ENCODE measurements at places on chromosomes 5 and 9. TPM values are rescaled to one million over a fixed set of nuclear protein-coding genes. Genes with fewer than 3 reads are reported as not detected.

DNA sequence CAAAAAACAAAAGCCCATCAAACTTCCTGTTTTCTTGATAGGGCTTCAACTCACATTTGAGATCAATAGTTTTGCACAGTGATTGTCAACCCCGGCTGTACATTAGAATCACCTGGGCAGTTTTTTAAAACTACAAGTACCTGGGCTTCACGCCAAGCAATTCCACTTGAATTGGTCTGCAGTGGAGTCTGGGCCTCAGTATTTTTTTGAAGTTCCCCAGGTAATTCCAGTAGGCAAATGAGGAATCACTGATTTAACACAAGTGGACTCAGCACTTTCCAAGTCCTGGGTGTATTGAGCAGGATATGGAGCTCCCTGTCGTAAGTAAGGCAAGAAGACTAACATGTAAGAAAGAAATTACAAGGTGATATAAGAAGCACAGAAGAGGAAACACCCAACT, 14.8 kb upstream of the SMIM15 start:
- H3K27me3 ChIP-seq: no peaks in the 10 kb centered on the region
- DNase-seq: no peak
- no peaks in the 10 kb centered on the region for H3K36me3 ChIP-seq
- no peak overlapping the region for H3K4me3 ChIP-seq
- no peak overlapping the region for H3K27ac ChIP-seq

DNA sequence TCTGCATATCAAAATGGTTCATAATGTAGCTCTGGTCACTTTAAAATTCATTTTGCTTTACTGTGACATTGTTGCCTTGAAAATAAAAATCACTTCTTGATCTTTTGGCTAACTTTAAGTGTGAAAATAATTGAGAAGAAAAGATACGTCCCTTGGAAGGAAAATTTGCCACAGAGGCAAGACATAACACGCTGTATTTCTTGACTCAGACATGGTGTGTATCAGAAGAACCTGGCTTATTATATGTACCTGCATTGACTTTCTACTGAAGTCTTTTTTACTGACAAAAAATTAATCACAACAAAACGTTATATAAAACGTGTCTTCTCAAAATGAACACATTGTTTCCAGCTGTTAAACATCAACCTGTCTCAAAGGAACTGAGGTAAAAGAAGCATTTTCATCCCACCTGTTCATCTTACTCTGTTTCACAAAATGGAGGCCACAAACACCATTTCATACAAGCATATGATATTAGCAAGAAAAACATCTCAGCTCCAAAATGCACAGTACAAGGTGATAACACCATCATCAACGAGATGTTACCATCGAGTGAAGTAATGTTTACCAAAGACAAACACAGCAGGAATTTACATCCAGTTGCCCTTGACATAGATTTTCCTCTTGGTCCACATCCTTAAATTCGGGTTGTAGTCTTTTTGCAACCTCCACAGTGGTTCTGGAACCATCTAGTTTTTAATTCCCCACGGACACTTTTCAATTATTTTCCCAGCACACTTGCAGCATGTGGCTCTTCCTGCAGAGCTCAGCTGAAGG, 179.9 kb downstream of the GLIS3 start:
- no peaks in the 10 kb centered on the region for H3K27me3 ChIP-seq
- peaks cover 16% of the 10 kb centered on the region for H3K4me1 ChIP-seq
- DNase-seq: no peak
- H3K36me3 ChIP-seq: no peaks in the 10 kb centered on the region

GRCh38 chr5:76455531-76456133, 52.5 kb downstream of the IQGAP2 start:
- no peak overlapping the region for H3K4me3 ChIP-seq
- H3K4me1 ChIP-seq: no peaks in the 10 kb centered on the region
- no peaks in the 10 kb centered on the region for H3K27me3 ChIP-seq
- no peak overlapping the region for H3K27ac ChIP-seq
- no peaks in the 10 kb centered on the region for H3K36me3 ChIP-seq
- DNase-seq: no peak

GRCh38 chr9:119697996-119698395, 328.8 kb upstream of the BRINP1 start:
- no peak for DNase-seq
- H3K27me3 ChIP-seq: no peaks in the 10 kb centered on the region
- H3K27ac ChIP-seq: no peak overlapping the region
- no peaks in the 10 kb centered on the region for H3K36me3 ChIP-seq

DNA sequence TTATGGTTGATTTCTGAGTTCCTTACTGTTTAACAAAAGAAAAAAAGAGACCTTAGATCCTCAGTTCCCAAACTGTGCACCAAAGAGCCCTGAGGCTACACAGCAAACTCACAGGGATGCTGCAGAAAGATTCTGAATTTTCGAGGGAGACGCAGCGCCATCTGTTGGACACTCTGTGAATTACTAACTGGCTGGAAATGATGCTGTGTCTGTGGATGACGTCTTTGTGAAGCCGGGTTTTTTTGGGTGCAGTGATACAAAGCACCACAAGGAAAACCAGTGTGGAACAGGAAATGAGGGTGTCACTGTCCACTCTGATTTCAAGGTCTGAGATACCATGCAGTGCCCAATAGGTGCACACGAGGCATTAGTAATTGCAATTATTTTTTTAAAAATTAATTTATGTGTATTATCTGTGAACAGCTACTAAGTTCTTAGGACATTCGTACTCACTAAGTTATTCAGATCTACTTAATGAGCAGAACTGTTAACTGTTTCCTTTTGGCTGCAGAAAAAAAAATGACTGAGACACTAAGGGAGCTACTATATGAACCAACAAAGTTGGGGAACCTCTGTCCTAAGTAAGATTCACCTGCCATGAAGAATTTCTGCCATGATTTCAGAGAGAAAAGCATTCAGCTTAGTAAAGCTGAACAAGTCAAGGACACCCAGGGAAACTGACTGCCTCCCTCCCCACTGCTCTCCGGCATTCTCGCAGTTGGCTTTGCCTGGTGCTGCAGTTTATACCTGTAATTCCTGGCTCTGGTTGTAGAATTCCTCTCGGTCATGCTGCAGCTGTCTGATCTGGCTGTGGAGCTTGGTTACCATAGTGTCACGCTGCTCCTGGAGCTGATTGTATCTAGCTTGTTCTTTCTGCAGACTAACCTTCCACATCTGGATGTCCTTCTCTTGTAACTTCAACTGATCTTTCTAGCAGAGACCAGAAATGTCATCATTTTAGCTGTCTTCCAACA, 23.4 kb downstream of the SPACA9 start:
- DNase-seq: peak; percentile 62
- H3K27ac ChIP-seq: no peak overlapping the region
- H3K4me1 ChIP-seq: no peaks in the 10 kb centered on the region
- no peaks in the 10 kb centered on the region for H3K27me3 ChIP-seq
- no peaks in the 10 kb centered on the region for H3K36me3 ChIP-seq

GRCh38 chr9:27125030-27125429, 16.0 kb downstream of the TEK start:
- no peak overlapping the region for H3K27ac ChIP-seq
- no peaks in the 10 kb centered on the region for H3K27me3 ChIP-seq

GRCh38 chr5:144857454-144857853, 686.8 kb downstream of the KCTD16 start:
- H3K4me1 ChIP-seq: no peaks in the 10 kb centered on the region
- no peaks in the 10 kb centered on the region for H3K36me3 ChIP-seq
- no peak overlapping the region for H3K27ac ChIP-seq
- no peaks in the 10 kb centered on the region for H3K27me3 ChIP-seq
- H3K4me3 ChIP-seq: no peak overlapping the region

GRCh38 chr9:137670391-137671195, 51.8 kb downstream of the EHMT1 start:
- H3K4me1 ChIP-seq: no peaks in the 10 kb centered on the region
- H3K4me3 ChIP-seq: no peak overlapping the region
- no peaks in the 10 kb centered on the region for H3K27me3 ChIP-seq
- no peak for DNase-seq
- H3K27ac ChIP-seq: no peak overlapping the region
- H3K36me3 ChIP-seq: peaks cover 2% of the 10 kb centered on the region

DNA sequence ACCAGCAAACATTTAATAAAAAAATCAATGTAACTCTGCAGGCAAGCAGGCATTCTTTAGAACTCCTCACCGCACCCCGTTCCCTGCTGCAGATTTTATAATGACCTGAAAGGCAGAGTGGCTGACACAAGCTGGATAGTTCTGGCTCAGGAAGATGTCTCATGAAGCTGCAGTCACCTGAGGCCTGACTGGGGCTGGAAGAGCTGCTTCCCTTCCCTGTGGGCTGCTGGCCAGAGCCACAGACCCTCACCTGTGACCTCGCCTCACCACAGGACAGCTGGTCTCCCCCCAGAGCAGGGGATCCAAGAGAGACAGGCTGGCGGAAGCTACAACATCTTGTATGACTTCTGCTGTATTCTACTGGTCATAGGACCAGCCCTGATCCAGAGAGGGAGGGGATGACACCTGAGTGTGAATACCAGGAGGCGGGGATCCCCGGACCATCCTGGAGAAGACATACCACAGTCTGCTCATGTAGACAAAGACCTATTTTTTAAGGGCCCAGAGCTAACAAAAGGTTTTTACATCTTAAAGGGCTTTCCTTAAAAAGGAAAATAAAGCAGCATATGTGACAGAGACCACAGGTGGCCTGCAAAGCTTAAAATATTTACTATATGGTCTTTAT, 43.9 kb downstream of the RAPGEF1 start:
- no peaks in the 10 kb centered on the region for H3K4me1 ChIP-seq
- no peaks in the 10 kb centered on the region for H3K27me3 ChIP-seq
- no peak overlapping the region for H3K27ac ChIP-seq
- H3K4me3 ChIP-seq: no peak overlapping the region
- H3K36me3 ChIP-seq: no peaks in the 10 kb centered on the region

GRCh38 chr9:90900130-90900529, 98.5 kb downstream of the SYK start:
- no peaks in the 10 kb centered on the region for H3K36me3 ChIP-seq
- DNase-seq: no peak
- H3K4me3 ChIP-seq: no peak overlapping the region
- no peaks in the 10 kb centered on the region for H3K27me3 ChIP-seq
- no peak overlapping the region for H3K27ac ChIP-seq
- no peaks in the 10 kb centered on the region for H3K4me1 ChIP-seq

DNA sequence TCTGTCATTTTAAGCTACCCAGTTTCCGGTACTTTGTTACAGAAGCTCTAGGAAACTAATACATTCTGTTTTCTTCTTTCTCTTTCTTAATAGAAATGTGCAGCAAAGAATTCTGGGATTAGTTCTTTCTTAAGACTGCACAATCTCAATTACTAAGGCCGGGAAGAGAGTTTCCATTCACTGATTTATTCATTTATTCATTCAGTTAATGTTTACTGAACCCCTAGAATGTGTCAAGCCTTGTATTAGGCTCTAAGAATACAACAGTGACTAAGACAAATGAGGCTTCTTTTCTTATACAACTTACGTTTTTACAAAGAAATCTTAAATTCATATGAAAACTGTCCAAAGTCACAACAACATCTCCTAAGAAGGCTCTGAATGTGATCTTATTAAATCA, 27.5 kb upstream of the THG1L start:
- H3K4me3 ChIP-seq: no peak overlapping the region
- H3K36me3 ChIP-seq: no peaks in the 10 kb centered on the region
- H3K27ac ChIP-seq: no peak overlapping the region
- no peaks in the 10 kb centered on the region for H3K4me1 ChIP-seq
- DNase-seq: no peak

- no peaks in the 10 kb centered on the region for H3K4me1 ChIP-seq
- H3K27ac ChIP-seq: no peak overlapping the region
- H3K36me3 ChIP-seq: no peaks in the 10 kb centered on the region
- H3K27me3 ChIP-seq: no peaks in the 10 kb centered on the region
- H3K4me3 ChIP-seq: no peak overlapping the region
Measured at GRCh38 chr9:27749838-27750237, 176.6 kb upstream of the C9orf72 start.

GRCh38 chr5:141507387-141508091, 18.7 kb downstream of the PCDHGC5 start:
- no peaks in the 10 kb centered on the region for H3K27me3 ChIP-seq
- no peak overlapping the region for H3K4me3 ChIP-seq
- H3K36me3 ChIP-seq: no peaks in the 10 kb centered on the region
- no peak for DNase-seq
- H3K4me1 ChIP-seq: no peaks in the 10 kb centered on the region

GRCh38 chr5:173829826-173830225, 58.3 kb upstream of the CPEB4 start:
- H3K36me3 ChIP-seq: no peaks in the 10 kb centered on the region
- DNase-seq: no peak
- H3K4me1 ChIP-seq: no peaks in the 10 kb centered on the region
- no peak overlapping the region for H3K4me3 ChIP-seq
- H3K27ac ChIP-seq: no peak overlapping the region
- no peaks in the 10 kb centered on the region for H3K27me3 ChIP-seq

GRCh38 chr5:137738947-137739346, 3.1 kb upstream of the KLHL3 start:
- no peaks in the 10 kb centered on the region for H3K27me3 ChIP-seq
- no peak overlapping the region for H3K4me3 ChIP-seq
- no peaks in the 10 kb centered on the region for H3K36me3 ChIP-seq
- H3K27ac ChIP-seq: no peak overlapping the region

DNA sequence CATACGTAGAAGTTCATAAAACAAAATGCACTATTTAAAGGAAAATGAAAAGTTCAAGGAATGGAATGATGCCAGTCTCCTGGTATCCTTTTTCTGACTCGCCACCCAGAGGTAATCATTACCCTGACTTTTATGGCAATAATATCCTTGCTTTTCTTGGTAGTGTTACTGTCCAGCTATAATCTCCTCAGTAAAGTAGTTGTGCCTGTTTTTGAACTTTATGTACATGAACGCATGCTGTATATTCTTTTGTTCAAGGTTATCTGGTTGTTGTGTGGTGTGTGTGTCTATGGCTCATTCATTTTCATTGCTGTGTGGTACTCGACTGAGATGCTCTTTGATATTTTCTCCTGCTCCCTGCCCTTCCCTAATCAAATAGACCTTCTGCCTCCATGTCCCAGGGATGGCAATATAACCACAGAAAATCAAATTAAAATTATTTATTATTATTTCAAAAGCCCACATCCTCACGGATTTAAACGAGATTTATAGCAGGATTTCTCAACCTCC, 29.2 kb upstream of the FBP1 start:
- H3K36me3 ChIP-seq: no peaks in the 10 kb centered on the region
- no peaks in the 10 kb centered on the region for H3K4me1 ChIP-seq
- H3K4me3 ChIP-seq: no peak overlapping the region
- no peaks in the 10 kb centered on the region for H3K27me3 ChIP-seq
- no peak for DNase-seq
- no peak overlapping the region for H3K27ac ChIP-seq

DNA sequence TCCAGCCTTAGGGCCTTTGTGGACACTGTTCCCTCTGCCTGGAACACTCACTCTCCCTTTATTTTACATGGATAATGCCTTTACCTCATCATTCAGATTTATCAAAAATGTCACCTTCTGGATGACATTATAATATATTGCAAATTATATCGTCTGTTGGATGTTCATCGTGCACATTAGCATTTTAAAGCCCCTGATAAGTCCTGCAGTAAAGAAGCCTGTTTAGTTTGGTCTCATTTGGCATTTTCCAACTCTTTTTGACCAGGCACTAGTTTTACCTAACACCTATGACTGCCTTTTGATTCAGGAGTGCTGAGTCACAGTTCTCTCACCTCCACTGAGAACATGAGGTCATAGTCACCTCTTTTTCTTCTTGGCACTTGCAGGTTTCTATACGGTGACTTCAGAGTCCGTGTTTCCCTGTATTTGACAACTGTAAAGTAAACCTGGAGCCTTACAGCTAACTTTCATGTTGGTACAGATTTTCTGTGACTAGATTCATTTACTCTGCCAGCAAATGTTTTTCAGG, 57.7 kb upstream of the STC2 start:
- DNase-seq: no peak
- no peak overlapping the region for H3K27ac ChIP-seq
- no peaks in the 10 kb centered on the region for H3K36me3 ChIP-seq
- H3K27me3 ChIP-seq: no peaks in the 10 kb centered on the region

Gene TSSK1B
- total RNA-seq: 0.18 TPM

Gene PCA3
- 0.32 TPM for total RNA-seq

Gene TDRD7
- 17.0 TPM for total RNA-seq

Gene SPATA31A3
- total RNA-seq: not detected

Gene OCLN
- 2.1 TPM for total RNA-seq

Gene FBP2
- not detected for total RNA-seq

Gene WNK2
- total RNA-seq: 3.7 TPM
